ENCODE measurements at places on chromosomes 4 and X. TPM values are rescaled to one million over a fixed set of nuclear protein-coding genes. Genes with fewer than 3 reads are reported as not detected.

FRMD7 gene
- total RNA-seq = not detected

NPY1R gene
- 0.13 TPM for total RNA-seq

LDOC1 gene
- total RNA-seq = 8.5 TPM

SRPX2 gene
- 143 TPM for total RNA-seq

NDST4 gene
- not detected for total RNA-seq

VCX3B gene
- not detected for total RNA-seq

CT45A3 gene
- total RNA-seq = not detected

C4orf51 gene
- not detected for total RNA-seq

MAGEA3 gene
- total RNA-seq = not detected

MSANTD1 gene
- 0.36 TPM for total RNA-seq

CD99L2 gene
- total RNA-seq = 33.8 TPM

SH3BP2 gene
- total RNA-seq = 46.3 TPM

NEK1 gene
- 12.0 TPM for total RNA-seq

KIF4A gene
- total RNA-seq = 31.4 TPM

CYSLTR1 gene
- total RNA-seq = not detected

BRS3 gene
- total RNA-seq = not detected

SRPK3 gene
- not detected for total RNA-seq

RHOH gene
- total RNA-seq = not detected

TBC1D19 gene
- 14.2 TPM for total RNA-seq

SOX3 gene
- total RNA-seq = not detected

SLC34A2 gene
- not detected for total RNA-seq

GAGE1 gene
- total RNA-seq = not detected

APLN gene
- 170 TPM for total RNA-seq

AFM gene
- not detected for total RNA-seq

NPY5R gene
- not detected for total RNA-seq

RNF113A gene
- 13.0 TPM for total RNA-seq

ZCCHC18 gene
- 1.7 TPM for total RNA-seq

EOLA2 gene
- 19.7 TPM for total RNA-seq

GPR78 gene
- total RNA-seq = not detected

All from thoracic aorta endothelial cell (primary cell).